ENCODE measurements at places on chromosomes 11 and 22.

DNA sequence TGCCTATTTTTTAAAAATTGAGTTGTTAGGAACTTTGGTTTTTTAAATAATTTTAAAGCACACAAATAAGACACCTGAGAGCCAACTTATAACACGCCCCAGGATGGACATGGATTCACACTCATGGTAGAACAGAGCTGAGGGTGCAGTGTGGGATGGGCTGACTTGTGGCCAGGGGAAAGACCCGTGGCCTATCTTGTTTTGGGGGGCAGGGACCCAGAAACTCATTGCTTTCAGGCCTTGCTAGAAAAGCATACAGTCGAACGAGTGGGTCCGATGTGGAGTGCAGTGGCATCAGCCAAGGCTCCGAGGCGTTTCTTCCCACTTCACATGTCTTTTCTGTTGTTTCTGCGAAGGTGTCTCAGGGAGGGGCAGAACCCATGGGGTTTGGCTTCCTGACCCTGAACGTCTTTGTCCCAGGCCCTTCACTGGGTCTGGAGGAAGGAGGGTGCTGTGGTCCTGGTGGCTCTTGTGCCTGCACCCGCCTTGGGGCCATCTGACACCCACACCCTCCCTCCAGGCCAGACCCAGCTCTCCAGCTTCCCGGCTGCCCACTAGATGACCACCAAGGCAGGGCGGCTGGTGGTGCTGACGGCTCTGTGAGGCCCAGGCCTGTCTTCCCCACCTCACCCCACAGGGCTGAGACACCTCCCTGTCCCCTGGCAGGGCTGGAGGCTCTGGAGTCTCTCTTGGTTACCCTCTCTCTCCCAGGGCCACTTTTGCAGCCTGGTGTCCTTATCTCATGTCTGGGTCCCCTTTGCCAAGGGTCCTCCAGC is 120.8 kb downstream of the KCNQ1 start:
- H3K4me3 ChIP-seq, result no peak overlapping the region
- no peaks in the 10 kb centered on the region for H3K36me3 ChIP-seq
- no peaks in the 10 kb centered on the region for H3K27me3 ChIP-seq

DNA sequence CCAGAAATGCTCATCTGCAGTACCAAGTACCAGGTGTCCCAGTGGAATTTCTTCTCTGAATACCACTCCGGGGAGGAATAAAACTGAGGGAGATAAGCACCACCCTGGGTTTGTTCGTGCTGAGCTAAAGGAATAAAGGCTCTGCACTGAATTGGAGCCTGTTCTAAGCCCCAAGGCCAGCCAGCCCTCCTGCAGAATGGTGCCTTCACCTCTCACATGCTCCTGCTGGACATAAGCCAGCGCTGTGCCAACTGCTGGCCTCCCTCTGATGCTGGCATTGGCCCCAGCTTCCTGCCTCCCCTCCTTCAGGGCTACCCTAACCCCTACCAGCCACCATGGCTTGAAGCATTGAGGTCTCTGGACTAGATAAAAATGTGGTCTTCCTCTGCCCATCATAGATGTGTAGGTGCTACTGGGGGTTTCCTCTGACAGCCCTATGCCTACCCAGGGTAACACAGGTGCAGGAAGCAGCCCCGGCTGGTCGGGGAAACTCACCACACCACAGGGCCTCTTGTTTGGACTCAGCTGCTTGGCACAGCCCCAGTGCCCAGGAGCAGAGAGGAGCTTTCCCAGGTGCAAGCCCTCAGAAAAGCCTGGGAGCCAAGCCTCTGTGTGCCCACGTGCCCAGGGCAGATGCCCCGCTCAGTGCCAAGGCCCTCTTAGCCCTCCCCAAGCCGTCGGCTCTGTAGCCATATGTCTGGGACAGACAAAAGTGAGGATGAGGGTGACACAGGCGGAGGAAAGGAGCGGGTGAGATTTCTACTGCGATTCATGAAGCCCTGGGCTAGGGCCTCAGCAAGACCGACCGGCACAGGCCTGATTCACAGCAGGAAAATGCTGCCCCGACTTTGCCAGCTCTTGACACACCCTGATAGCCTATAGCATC is 34.1 kb upstream of the JAM3 start:
- H3K27ac ChIP-seq, result peak overlapping the region; percentile 74
- H3K36me3 ChIP-seq, result no peaks in the 10 kb centered on the region
- H3K4me1 ChIP-seq, result peaks cover 11% of the 10 kb centered on the region

- no peaks in the 10 kb centered on the region for H3K36me3 ChIP-seq
- no peak overlapping the region for H3K4me3 ChIP-seq
- H3K27me3 ChIP-seq, result no peaks in the 10 kb centered on the region
- no peak for DNase-seq
- no peaks in the 10 kb centered on the region for H3K4me1 ChIP-seq
- H3K27ac ChIP-seq, result no peak overlapping the region
Observed at GRCh38 chr11:9887472-9887871, 223.6 kb downstream of the SWAP70 start.

GRCh38 chr22:37519268-37520195 is at the start of gene CARD10:
CARD10 (minus strand) TSS chr22:37519415; CDS start chr22:37519200, 215 bp downstream.
- H3K27ac ChIP-seq, result peak within 1 kb of the TSS; percentile 47
- no peaks in the 10 kb centered on the region for H3K4me1 ChIP-seq
- no peaks in the 10 kb centered on the region for H3K27me3 ChIP-seq
- peak within 1 kb of the TSS; percentile 65 for H3K4me3 ChIP-seq
- no peak for DNase-seq
